ENCODE measurements at places on chromosomes 7 and 10.

- DNase-seq, result no peak
Measured at GRCh38 chr7:98569691-98570337, 47.3 kb upstream of the NPTX2 start.

GRCh38 chr10:46528171-46528671 is 28.2 kb downstream of the GPRIN2 start:
- DNase-seq, result no peak

DNA sequence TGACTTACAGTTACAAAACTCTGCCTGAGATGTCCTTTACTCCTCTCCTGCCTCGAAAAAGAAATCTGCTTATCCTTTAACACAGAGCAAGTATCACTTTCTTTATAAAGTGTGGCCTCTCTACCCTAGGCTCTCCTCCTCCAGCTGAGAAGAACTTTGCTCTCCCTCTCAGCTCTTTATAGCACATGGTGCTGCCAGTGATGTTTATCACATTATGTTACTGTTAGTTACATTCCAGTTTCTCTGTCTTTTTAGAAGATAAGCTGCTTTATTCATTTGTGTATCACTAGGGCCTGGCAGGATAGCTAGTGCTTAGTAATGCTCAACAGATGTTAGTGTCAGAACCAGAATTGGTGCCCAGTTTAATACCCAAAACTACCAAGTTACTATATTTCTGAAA is 41.1 kb upstream of the TMEM229A start:
- DNase-seq, result no peak

DNA sequence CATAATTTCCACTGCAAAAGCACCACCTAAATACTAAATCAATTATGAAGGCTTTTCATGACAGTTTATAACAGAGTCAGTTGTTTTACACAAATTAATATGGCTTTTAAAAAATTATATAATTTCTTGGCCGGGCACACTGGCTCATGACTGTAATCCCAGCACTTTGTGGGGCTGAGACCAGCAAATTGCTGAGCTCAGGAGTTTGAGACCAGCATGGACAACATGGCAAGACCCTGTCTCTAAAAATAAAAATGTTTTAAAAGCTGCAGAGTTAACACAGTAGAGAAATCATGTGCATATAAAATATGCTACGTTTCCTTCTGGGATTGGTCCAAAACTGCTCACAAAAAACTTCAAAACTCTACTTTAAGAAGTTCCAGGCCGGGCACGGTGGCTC is 43.6 kb upstream of the EIF4H start:
- no peak for DNase-seq

- DNase-seq, result no peak
Measured at GRCh38 chr7:16589881-16590280, 55.7 kb downstream of the ANKMY2 start.

DNA sequence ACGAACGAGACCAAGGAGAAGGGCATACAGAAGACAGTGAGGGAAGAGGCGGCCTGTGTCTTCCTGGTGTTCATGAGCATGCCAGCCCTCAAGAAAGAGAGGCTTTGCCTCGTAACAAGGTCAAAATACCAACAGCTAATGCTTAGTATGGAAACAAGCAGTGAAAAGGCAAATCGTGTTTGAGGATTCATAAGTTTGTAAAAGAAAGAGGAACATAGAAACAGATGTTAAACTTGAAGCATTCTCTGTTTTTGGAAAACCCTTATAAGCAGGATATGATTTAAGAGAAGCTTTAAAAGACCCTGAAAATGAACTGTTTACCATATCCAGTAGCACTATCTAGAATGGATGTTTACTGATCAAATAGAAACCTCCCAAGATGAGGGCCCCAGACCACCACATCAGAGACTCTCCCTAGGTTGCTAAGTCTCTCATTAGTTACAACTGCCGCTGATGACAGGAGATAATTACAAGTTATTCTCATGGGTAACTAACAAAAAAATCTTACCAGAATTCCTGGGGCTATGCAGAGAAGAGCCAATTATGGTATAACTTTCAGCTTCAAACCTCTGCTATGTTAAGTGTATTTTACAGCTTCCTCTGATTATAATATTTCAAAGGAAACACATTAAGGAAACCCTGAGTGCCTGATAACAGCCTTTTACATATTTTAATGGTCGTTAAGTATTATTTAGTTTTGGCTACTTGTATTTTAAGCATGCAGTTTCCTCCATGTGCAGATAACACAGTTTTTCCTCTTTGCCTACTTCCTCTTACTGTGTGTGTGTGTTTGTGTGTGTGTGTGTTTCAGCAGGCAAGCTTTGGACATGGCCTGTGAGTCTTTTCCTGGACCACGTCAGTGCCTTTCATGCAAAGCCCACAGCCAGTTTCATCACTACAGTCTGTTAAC is 17.9 kb downstream of the JCAD start:
- no peak for DNase-seq

GRCh38 chr7:132492823-132493445 is 83.3 kb downstream of the PLXNA4 start:
- no peak for DNase-seq

- no peak for DNase-seq
Measured at GRCh38 chr10:89785095-89785494, 83.7 kb downstream of the KIF20B start.

DNA sequence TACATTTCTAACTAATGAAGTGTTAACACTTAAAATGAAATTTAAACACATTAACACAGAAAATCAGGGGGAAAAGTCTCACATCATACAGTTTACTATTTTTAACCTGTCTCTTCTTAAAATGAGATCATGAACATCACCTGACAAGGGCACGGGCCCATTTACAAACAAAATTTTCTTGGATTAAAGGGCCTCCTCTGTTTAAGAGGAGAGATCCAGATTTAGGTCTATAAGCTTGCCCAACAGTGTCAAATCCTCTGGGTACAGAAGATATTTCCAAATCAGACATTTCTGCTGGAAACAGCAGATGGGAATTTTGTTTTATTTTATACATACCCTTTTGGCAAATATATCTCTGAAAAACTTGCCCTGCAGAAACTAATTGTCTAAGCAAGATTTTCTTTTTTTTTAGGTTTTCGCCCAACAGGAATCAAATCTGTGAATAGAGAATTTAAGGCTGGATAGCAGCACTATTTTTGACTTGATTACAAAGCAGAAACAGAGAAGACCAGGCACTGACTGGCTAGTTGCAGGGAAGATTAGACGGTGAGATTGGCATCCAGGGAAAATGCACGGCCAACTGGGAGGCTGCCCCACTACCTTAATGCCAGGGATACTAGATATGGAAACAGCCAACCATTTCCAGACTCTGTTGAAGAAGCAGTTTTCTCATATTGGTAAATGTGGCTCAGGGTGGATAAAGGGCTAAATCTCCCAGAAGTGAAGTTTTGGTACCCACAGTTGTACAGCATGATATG is 173.4 kb downstream of the LRRN3 start:
- no peak for DNase-seq

- no peak for DNase-seq
Measured at GRCh38 chr7:56578612-56579011, 462.4 kb upstream of the NUPR2 start.

DNA sequence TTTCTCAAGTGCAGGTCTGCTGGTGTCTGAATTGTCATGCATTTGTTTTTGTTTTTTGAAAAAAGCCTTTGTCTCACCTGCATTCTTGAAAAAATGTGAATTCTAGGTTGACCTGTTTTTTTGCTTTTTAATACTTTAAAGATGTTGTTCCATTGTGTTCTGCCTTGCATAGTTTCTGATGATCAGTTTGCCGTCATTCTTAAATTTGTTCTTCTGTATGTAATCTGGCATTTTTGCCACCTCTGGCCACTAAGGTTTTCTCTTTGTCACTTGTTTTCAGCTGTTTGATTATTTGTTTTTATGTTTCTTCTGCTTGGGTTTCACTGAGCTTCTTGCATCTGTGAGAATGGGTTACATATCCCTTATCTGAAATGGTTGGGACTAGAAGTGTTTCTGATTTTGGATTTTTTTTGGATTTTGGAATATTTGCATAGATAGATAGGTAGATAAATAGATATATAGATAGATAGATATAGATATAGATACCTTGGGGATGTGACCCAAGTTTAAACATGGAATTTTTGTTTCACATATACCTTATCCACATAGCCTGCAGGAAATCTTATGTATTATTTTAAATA is 16.5 kb downstream of the MGMT start:
- DNase-seq, result no peak

- no peak for DNase-seq
Measured at GRCh38 chr7:134041477-134041876, 85.7 kb upstream of the LRGUK start.

DNA sequence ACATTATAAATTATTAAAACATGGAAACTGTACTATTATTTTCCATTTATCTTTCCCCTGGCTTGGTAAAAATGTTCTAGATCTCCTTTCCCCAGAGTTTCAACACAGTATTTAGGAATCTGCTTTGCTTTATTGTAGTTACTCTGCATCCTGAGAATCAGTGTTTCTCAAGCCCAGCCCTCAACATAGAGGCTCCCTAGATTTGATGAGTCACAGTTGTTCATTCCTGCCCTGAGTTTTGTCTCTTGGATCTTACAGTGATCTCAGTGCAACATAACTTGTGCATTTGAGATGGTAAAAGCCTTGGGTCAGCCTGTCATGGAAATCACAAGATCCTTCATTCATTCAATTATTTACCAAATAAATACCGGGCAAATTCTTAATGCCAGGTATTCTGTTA is 63.0 kb downstream of the VAX1 start:
- no peak for DNase-seq

- DNase-seq, result no peak
Measured at GRCh38 chr7:98278936-98279335, 2.5 kb upstream of the BRI3 start.

DNA sequence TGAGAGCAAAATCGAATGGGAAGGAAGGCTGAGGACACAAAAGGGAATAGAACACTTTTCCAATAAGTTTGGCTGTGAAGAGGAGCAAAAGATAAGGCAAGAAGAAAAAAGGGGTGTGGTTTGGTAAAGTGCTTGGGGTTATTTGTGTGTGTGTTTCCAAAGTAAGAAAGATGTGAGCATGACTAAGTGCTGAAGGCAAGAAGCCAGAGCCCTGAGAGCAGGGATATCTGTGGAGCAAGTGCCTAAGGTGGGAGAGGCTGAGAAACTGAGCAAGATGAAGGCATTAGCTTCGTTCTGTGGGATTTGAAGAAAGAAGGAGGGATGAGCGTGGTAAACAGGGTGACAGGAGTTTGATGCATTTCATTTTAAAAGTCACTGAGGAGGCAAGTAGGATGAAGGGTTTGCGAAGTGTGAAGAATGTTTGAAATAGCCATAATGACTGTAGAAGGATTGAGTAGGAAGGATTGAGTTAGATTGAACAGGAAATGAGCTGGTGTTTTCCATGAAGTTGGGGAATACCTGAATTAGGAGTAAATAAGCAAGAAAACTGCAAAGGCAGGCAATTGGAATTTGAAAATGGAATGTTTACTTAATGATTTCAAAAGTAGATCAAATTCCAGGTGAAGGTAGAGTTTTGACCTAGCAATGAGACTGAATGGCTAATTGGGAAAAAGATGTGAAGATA is 19.9 kb upstream of the SP4 start:
- no peak for DNase-seq

GRCh38 chr7:66575398-66575797 is 53.3 kb upstream of the KCTD7 start:
- no peak for DNase-seq

- DNase-seq, result no peak
Measured at GRCh38 chr7:90690159-90690858, 94.2 kb downstream of the CDK14 start.

- DNase-seq, result no peak
Measured at GRCh38 chr7:18109762-18110161, 82.1 kb upstream of the PRPS1L1 start.

- DNase-seq, result peak; percentile 65
Measured at GRCh38 chr7:75624134-75624832, 114.5 kb downstream of the HIP1 start.

DNA sequence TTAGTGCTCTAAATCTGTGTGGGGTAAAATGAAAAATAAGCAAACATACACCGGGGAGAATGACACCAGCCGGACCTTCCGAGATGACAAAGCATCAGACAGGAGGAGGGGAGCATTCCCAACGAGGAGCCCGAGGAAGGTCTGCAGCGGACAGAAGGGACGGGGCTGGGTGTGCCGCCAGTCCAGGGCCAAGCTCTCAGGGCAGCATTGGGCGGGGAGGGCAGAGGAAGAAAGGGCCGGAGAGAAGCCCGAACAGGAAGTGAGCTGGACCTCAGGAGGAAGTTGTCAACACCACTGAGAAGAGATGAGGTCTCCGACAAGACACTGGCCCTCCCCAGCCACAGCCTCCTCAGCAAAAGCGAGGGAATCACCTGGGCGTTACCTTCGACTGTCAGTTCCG is 182.6 kb upstream of the RNF32 start:
- DNase-seq, result no peak

- DNase-seq, result no peak
Measured at GRCh38 chr7:111240371-111240770, 149.4 kb downstream of the LRRN3 start.

All from CD4-positive, alpha-beta T cell (primary cell).